ENCODE measurements at places on chromosomes 4 and X. TPM values are rescaled to one million over a fixed set of nuclear protein-coding genes. Genes with fewer than 3 reads are reported as not detected.
A peak's percentile ranks its signal among the peaks of the same experiment; 100 is the strongest.

GRCh38 chr4:42632653-42633382 lies 24.1 kb downstream of the ATP8A1 start:
- no peak for DNase-seq

DNA sequence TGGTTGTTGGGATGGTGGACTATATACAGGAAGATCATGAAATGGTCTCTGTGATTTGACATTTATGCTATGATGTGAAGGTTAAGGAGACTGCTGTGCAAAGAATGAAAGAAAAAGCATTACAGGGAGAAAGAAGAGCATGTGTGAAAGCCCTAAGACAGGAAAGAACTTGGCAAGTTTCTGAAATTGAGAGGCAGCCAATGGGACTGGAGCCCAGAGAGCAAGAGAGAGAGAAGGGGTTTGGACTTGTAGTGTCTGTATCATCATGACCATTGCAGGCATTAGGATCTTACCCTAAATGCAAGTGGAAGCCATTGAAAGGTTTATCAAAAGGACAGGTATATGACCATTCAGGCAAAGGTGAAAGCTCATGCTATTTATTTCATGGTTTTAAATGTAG lies 147.1 kb downstream of the NAA11 start:
- DNase-seq, result peak; percentile 69

DNA sequence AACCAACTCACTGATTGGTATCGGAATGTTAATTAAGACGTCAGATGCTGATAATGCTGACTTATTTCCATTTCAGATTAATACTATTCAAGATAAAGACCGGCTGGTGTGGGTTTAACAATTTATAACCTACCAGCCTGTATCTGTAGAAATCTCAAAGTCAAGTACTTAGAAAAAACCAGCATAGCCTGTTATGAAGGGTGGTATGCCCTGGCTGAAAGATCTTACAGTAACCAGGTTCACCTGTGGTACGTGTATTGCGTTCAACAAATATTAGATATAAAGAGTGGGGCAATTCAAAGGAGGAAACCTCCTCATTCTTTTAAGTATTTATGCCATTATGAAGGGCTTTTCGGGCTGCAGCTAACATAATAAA lies 240.8 kb upstream of the ANXA3 start:
- DNase-seq, result no peak

- DNase-seq, result no peak
Measured at GRCh38 chrX:16695079-16695676, 17.3 kb downstream of the CTPS2 start.

GRCh38 chrX:129600981-129601424 lies 53.8 kb downstream of the APLN start:
- no peak for DNase-seq

STK32B gene
- 7.0 TPM for total RNA-seq

PPP4R3C gene
- not detected for total RNA-seq

MEPE gene
- 1.4 TPM for total RNA-seq

Data from spinal cord (tissue), 10 donors.